ENCODE measurements at places on chromosomes 4 and X.

GRCh38 chr4:83582289-83582785, 46.4 kb downstream of the GPAT3 start:
- DNase-seq, result no peak

- no peak for DNase-seq
These were observed 572.3 kb downstream of the RAB28 start for GRCh38 chr4:12911750-12912358.

DNA sequence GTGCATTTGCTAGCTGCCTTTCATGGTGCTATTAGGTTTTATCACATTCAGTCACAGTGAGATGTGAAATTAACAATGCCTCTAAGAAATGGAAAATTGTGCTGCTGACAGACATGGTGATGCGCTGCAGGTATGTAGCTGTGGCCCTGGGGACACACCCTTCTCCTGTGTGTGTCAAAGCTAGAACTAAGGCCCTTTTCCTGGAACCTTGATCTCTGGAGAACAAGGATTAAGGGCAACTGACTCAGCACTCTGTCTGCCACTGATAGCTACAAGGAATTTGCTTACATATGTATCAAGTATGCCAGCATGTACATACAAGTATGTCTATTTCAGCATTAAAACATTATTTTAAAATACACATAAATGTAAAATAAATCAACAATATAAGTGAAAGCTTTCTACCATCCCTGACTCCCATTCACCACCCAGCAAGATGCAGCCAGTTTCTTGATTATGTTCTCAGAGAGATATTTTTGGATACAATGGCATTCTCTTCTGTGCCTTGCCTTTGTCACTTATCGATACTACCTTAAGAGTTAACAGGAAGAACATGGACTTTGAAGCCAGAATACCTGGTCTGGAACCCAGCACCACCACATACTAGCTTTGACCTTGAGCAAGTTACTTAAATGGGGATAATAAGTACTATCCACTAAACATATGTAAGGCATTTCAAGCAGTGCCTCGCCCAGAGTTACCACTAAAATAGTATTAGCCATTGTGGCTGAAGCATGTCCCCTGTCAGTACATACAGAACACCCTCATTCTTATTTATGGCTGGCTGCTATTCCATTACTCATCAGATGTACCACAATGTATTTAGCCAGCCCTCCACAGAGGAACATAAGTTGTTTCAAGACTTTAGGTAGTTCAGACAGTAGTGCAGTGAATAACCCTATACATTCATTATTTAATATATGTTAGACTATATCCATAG, 68.5 kb downstream of the NPNT start:
- no peak for DNase-seq

DNA sequence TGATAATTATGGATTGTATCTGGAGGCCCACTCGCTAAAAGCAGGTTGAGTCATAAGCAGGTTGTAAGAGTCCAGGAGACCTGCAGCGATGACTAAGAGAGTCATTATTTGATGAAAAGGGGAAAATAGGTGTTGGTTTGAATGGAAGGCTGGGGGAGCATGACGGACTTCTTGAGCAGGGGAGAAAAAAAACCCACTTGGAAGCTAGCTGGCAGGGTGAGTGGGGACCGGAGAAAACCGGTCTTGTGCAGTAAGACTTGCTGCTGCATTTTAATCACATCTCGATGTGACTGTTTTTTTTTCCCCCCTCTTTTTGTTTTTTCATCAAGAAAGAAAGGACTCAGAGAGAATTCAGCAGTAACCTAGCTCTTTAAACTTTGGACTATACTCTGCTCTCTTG, 90.0 kb downstream of the IGSF1 start:
- DNase-seq, result no peak

DNA sequence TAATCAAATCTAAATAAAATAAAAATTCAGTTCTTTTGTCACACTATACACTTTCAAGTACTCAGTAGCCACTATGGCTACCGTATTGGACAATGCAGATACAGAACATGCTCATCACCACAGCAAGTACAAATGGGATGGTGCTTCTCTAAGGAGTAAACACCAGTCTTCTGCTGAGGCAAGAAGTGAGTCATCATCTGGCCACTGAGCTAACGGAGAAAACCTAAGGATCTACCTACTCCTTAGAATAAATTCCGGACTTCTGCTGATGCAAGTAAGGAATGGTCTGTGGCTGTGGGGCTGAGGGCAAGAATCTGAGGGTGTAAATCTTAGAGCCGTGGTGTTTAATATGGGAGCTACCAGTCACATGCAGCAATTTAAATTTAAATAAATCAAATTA, 11.3 kb upstream of the RBMXL3 start:
- no peak for DNase-seq

Measured in CD8-positive, alpha-beta T cell (primary cell).